ENCODE measurements at places on chromosomes 7 and 10.

GRCh38 chr7:136869991-136870865 is 1.8 kb downstream of the CHRM2 start:
- DNase-seq = no peak

DNA sequence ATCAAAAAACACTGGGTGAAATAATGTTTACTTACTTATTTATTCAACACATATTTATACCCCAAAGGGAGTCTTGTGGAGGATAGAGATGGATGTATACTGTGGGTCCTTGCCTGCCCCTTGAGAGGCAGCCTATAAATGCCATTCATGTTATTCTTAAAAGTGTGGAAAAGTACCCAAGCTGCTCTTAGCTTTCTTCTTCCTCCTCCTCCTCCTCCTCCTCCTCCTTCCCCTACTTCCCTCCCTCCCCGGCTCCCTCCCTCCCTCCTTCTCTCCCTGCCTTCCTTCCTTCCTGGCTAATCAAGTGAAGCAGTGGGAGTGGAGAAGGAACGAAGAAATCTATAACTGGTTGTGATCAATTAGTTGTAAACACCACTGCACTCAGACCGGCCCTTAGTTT is 21.2 kb upstream of the IGF2BP3 start:
- no peak for DNase-seq

- DNase-seq = no peak
Measured at GRCh38 chr7:118041251-118041878, 142.6 kb upstream of the LSM8 start.

DNA sequence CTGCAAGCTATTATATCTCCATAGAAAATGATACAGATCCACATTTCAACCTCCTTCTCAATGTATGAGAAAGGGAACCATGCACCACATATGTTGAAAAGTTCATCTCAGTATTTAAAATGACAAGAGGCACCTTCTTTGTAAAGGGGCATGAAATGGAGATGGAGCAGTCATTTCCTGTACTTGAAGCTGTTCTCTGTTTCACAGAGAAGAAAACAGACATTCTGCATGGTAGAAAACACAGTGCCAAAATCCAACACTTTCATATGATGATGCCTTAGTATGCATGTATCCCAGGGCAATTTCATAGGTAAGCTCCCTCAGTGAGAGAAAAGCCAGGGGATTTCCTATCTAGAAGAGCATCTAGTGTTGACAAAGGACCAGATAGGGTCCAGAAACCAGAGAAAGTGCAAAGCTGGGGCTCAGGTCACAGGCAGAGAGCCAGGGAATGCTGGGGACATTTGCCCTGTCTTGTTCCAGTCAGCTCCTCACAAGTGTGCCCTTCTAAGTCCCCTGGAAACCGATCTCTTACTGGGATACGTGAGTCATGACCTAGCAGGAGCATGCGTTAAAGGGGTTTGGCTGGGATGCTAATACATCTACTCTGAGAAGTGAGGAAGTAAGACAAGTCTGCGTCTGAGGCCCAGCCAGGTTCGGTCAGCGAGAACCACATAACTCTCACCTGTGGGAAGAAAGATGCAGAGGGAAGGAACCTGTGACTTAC is 118.7 kb downstream of the ICA1 start:
- DNase-seq = no peak

DNA sequence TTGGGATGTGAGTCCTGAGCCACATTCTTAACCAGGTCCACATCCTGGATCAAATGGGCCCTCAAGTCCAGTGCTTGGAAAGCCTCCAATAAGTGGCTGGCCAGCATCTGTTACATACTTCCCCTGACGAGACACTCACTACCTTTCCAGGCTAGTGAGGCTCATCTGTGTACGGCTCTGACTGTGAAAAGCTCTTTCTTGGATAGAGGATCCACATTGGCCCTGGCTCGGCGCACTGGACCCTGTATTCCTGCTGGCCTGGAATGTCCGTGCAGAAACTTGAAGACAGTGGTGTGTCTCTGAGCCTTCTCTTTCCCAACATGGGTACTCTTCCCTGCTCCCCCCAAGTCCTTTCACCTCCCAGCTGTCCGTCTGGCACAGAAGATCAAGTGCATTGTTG is 35.5 kb downstream of the MYL10 start:
- DNase-seq = no peak

DNA sequence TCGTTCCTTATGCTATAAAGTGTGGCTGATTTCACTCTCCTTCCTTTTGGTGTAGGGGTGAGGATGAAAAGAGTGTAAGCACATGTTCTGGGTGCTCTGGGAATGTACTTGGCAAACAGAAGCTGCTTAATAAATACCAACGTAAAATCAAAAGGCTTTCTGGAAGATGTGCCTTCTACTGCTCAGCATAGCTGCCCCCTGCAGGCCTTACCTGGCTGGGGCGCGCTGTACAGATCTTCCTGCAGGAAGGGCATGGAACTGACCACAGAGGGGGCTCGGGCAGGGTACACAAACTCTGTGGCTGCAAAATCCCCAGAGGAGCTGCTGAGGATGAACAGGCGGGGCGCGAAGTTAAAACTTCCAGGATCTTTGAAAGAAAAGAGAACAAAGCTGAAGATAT is 169.4 kb downstream of the SVIL start:
- DNase-seq = no peak

- DNase-seq = no peak
Measured at GRCh38 chr7:87648316-87648715, 20.1 kb downstream of the RUNDC3B start.

DNA sequence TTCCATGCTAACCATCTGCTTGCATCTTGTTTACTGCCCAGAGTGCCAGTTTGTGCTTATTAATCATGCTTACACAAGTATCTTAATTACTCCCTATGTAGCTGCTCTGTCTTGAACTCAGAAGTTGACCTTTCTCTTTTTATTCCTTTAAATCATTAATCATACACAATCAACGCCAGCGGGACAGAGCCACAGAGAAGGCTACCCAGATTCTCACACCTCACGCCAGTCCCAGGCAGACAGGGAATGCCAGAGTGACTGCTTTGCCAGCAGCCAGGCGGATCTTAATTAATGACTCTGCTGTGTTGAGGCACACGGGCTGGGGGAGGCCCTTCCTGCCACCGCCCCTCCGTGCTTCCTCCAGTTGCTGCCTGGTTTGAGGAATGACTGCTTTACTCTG is 229.4 kb downstream of the LRMDA start:
- no peak for DNase-seq

- DNase-seq = no peak
Measured at GRCh38 chr10:51960494-51960895, 261.1 kb upstream of the CSTF2T start.

- DNase-seq = no peak
Measured at GRCh38 chr7:87316846-87317552, 28.5 kb upstream of the CROT start.

- no peak for DNase-seq
Measured at GRCh38 chr10:78542141-78542489, 508.5 kb downstream of the RPS24 start.
